Psoas muscle (tissue), 8 donors: ENCODE measurements at places on chromosomes 3 and 15. TPM values are rescaled to one million over a fixed set of nuclear protein-coding genes. Genes with fewer than 3 reads are reported as not detected.

The SERPINI1 gene
- 3.4 TPM for total RNA-seq

The GP9 gene
- not detected for total RNA-seq

The ACSBG1 gene
- not detected for total RNA-seq

The CGNL1 gene
- total RNA-seq, result 0.37 TPM

GRCh38 chr3:38644016-38644661, 5.3 kb downstream of the SCN5A start:
- H3K27me3 ChIP-seq, result no peaks in the 10 kb centered on the region
- no peak overlapping the region for H3K27ac ChIP-seq
- H3K36me3 ChIP-seq, result no peaks in the 10 kb centered on the region
- DNase-seq, result no peak
- H3K4me3 ChIP-seq, result no peak overlapping the region

GRCh38 chr3:14508505-14508819, 31.7 kb downstream of the GRIP2 start:
- H3K4me1 ChIP-seq, result peaks cover 4% of the 10 kb centered on the region
- H3K27ac ChIP-seq, result no peak overlapping the region
- H3K36me3 ChIP-seq, result no peaks in the 10 kb centered on the region
- DNase-seq, result no peak
- H3K27me3 ChIP-seq, result no peaks in the 10 kb centered on the region

DNA sequence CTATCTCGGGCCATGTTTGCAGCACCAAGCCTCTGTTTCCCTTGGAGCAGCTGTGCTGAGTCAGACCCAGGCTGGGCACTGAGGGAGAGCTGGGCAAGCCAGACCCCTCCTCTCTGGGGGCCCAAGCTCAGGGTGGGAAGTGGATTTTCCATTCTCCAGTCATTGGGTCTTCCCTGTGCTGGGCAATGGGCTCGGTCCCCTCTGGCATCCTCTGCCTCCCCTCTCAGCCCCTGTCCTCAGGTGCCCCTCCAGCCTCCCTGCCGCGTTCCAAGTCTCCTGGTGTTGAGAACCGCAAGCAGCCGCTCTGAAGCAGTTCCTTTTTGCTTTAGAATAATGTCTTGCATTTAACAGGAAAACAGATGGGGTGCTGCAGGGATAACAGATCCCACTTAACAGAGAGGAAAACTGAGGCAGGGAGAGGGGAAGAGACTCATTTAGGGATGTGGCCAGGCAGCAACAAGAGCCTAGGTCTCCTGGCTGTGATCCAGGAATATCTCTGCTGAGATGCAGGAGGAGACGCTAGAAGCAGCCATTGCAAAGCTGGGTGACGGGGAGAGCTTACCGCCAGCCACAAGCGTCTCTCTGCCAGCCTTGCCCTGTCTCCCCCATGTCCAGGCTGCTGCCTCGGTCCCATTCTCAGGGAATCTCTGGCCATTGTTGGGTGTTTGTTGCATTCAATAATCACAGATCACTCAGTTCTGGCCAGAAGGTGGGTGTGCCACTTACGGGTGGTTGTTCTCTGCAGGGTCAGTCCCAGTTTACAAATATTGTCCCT, 1.2 kb downstream of the RHO start:
- H3K27ac ChIP-seq, result no peak overlapping the region
- no peaks in the 10 kb centered on the region for H3K36me3 ChIP-seq
- no peak overlapping the region for H3K4me3 ChIP-seq
- no peaks in the 10 kb centered on the region for H3K27me3 ChIP-seq
- DNase-seq, result no peak

GRCh38 chr3:74435631-74436030, 178.8 kb downstream of the CNTN3 start:
- no peaks in the 10 kb centered on the region for H3K36me3 ChIP-seq
- H3K4me1 ChIP-seq, result no peaks in the 10 kb centered on the region
- no peak overlapping the region for H3K4me3 ChIP-seq
- no peak for DNase-seq
- no peak overlapping the region for H3K27ac ChIP-seq

GRCh38 chr3:38722781-38723568, 73.5 kb upstream of the SCN5A start:
- H3K36me3 ChIP-seq, result no peaks in the 10 kb centered on the region
- DNase-seq, result no peak
- no peaks in the 10 kb centered on the region for H3K27me3 ChIP-seq
- H3K4me1 ChIP-seq, result no peaks in the 10 kb centered on the region

GRCh38 chr15:41631880-41632470, 28.2 kb upstream of the MGA start:
- DNase-seq, result no peak
- no peaks in the 10 kb centered on the region for H3K36me3 ChIP-seq
- H3K27ac ChIP-seq, result no peak overlapping the region
- H3K4me3 ChIP-seq, result no peak overlapping the region

GRCh38 chr3:126147147-126147931, 33.0 kb downstream of the ALDH1L1 start:
- no peak overlapping the region for H3K27ac ChIP-seq
- peak; percentile 46 for DNase-seq
- H3K4me1 ChIP-seq, result no peaks in the 10 kb centered on the region
- H3K27me3 ChIP-seq, result no peaks in the 10 kb centered on the region
- no peak overlapping the region for H3K4me3 ChIP-seq
- H3K36me3 ChIP-seq, result no peaks in the 10 kb centered on the region

DNA sequence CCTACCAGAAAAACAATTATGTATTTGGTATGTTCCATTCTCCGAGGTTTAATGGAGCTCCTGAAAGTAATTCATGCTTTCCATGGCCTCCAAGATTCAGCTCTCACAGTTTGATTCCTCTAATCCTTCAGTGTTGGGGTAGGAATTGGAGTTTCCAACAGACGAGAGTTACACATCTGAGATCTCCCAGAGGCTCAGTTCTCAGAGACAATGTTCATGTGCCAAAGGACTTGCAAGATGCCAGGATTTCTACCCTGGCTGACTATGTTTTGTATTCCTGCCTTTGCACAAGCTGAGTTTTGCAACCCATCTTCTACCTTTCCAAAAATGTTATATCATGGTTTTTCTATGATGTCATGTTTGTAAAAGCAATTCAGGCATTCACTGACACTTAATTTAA, 322.9 kb downstream of the ERC2 start:
- DNase-seq, result no peak
- no peaks in the 10 kb centered on the region for H3K4me1 ChIP-seq
- no peak overlapping the region for H3K4me3 ChIP-seq

- no peaks in the 10 kb centered on the region for H3K4me1 ChIP-seq
- no peak overlapping the region for H3K4me3 ChIP-seq
- H3K36me3 ChIP-seq, result no peaks in the 10 kb centered on the region
- H3K27me3 ChIP-seq, result no peaks in the 10 kb centered on the region
Observed at GRCh38 chr3:101898752-101899169, 49.4 kb downstream of the NFKBIZ start.
